ENCODE measurements at places on chromosomes 6 and 20.

DNA sequence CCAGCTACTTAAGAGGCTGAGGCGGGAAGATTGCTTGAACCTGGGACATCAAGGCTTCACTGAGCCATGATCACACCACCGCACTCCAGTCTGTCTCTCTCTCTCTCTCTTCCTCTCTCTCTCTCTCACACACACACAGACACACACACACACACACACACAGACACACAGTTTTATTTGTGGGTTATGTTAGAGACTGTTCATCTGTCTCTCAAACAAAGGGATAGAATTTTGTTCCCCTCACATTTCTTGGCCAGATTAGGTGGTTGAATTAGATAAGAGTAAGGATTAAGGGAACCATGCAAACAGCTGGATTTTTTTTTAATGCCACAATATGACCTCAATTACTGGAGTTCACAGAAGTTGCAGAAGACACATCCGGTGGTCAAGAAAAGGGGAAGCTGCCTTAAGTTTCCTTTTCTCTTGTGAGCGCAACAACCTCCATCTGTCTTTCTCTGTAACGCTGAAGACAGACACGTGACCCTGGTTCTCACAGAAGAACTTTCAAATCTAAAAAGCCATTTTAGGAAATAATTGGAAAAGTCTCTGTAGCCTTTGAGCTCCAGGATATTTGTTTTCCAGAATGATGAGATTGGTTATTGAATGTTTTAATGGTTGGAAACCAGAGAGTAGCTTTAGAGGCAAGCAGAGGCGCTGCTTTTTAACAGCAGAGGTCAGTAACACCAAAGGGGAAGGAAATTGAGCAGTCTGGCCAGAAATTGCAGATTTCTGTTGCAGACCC lies 32.9 kb upstream of the LGSN start:
- no peak for DNase-seq

DNA sequence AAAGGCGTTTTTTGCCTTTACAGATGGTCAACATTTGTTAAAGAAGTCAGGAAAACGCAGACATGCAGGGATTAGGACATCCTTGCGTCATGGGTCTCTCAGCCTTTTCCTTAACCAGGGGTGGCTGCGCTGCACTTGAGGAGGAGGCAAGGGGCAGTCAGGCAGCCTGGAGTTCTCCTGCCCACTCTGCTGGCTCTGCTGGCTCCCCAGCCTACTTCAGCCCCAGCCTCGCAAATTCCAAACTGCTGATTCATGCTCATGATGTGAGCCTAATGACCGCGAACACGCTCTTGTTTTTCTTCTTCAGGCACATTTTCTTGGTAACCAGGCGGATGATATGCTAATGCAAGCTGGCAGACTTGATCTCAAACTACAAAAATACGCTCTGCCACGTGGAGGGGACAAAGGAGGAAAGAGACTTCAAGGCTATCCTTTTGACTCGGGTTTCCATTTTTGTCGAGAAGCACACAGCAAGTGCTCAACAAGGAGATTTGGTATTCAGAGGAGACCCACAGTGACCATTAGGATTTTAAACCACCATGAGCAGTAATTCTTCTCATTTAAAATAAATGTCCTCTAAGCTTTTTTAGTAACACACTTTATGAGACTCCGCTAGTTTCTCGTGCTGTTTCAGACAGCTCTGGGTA lies 290.3 kb upstream of the STXBP5 start:
- DNase-seq, result no peak

- no peak for DNase-seq
Observed at GRCh38 chr6:110378552-110378951, 20.4 kb upstream of the METTL24 start.

DNA sequence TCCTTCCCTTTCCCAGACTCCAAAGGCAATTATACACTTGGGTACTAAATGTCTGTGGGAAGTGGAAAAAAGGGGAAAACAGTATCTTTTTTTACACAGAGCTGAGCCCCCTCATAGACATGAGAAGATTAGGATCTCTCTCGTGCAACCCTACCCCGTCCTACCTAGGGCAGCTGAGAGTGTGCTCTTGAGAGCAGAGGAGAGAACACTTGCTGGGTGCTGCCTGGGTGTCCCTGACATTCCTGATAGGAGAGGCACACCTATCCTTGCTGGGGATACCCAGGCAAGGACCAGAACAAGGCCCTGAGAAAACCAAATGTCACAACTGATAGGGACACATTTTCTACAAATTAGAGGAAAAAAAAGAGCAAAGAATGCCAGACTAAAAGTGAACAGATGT lies 81.2 kb downstream of the PREP start:
- DNase-seq, result no peak

DNA sequence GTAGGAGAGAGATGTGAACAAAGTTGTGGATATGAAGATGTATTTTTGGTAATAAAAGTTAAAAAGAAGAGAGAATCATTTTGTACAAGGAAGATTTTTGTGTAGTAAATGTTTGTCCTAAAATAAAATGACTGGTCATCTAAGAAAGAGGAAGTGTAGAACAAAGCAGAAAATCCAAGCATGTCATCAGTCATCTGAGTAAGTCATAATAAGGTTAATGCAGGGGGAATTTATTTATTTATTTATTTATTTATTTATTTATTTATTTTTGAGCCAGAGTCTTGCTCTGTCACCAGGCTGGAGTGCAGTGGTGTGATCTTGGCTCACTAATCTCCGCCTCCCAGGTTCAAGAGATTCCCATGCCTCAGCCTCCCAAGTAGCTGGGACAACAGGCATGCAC lies 15.7 kb upstream of the CGA start:
- DNase-seq, result no peak

- no peak for DNase-seq
Observed at GRCh38 chr6:134468633-134469032, 150.7 kb upstream of the SGK1 start.

DNA sequence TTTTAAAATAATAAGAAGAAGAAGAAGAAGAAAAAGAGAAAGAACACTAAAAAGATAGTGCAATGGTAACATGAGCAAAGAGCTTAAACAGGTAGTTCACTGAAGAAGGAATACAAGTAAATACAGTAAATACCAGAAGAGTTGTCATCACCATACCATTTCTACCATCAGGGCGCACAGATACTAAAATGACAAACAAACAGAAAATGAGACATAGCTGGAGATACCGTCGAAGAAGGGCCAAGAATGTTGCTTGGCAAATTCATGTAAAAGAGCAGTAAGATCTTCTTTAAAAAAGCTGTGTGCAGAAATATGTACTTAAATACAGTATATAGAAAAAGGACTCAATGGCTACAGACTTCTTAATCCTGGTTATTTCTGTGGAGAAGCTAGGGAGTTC lies 20.7 kb upstream of the TFAP2C start:
- no peak for DNase-seq
